ENCODE measurements at places on chromosomes 6 and 20.

DNA sequence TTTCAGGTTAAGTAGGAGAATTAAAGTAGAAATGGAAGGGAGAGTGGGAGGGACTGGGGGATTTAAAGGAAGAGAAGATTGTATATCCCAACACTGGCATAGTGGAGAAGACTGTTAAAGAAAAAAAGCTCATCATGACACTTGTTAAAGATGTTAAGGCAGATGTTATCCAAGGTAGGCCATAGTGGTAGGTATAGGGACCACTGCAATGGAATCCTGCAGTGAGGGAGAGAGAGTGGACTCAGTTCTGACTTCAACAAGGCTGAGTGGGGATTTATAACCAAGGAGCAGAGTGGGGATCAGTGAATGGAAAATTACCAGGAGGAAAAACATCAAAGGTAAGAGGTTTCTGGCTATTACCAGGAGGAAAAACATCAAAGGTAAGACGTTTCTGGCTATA, 21.1 kb downstream of the SMPDL3A start:
- no peaks in the 10 kb centered on the region for H3K4me1 ChIP-seq
- no peaks in the 10 kb centered on the region for H3K36me3 ChIP-seq
- DNase-seq = no peak
- H3K27me3 ChIP-seq = no peaks in the 10 kb centered on the region
- no peak overlapping the region for H3K27ac ChIP-seq

GRCh38 chr6:132693478-132693877, 20.4 kb downstream of the VNN1 start:
- no peaks in the 10 kb centered on the region for H3K36me3 ChIP-seq
- H3K27me3 ChIP-seq = no peaks in the 10 kb centered on the region
- H3K4me1 ChIP-seq = no peaks in the 10 kb centered on the region
- no peak for DNase-seq

GRCh38 chr6:82364087-82365015, 734 bp downstream of the TPBG start:
- no peaks in the 10 kb centered on the region for H3K4me1 ChIP-seq
- peak overlapping the region; percentile 79 for H3K27ac ChIP-seq
- no peaks in the 10 kb centered on the region for H3K36me3 ChIP-seq
- H3K4me3 ChIP-seq = peak overlapping the region; percentile 66
- no peaks in the 10 kb centered on the region for H3K27me3 ChIP-seq

DNA sequence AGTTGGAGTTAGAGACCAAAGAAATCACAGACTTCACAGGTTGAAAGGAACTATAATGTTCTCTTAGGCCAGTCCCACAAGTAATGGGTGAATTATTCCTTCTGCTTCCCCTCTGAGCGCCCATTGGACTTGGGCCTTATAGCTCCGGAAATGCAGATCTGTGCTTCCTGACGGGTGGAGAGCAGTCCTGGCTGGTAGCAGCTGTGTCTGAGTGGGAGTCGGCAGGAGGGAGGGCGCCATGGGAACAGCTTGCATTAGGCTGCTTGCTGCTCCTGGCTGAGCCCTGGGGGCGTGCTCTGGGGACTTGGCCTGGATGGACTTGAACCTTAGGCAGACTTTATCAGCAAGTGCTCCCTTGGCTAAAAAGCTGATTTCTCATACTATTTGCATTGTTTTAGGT, 18.4 kb upstream of the NUP153 start:
- peaks cover 7% of the 10 kb centered on the region for H3K4me1 ChIP-seq
- H3K36me3 ChIP-seq = no peaks in the 10 kb centered on the region
- H3K27ac ChIP-seq = no peak overlapping the region
- peak; percentile 38 for DNase-seq
